NCI-H446 treated with DMSO at 0.1 percent for 48 hours (cell line): ENCODE measurements at places on chromosomes 4 and X.

DNA sequence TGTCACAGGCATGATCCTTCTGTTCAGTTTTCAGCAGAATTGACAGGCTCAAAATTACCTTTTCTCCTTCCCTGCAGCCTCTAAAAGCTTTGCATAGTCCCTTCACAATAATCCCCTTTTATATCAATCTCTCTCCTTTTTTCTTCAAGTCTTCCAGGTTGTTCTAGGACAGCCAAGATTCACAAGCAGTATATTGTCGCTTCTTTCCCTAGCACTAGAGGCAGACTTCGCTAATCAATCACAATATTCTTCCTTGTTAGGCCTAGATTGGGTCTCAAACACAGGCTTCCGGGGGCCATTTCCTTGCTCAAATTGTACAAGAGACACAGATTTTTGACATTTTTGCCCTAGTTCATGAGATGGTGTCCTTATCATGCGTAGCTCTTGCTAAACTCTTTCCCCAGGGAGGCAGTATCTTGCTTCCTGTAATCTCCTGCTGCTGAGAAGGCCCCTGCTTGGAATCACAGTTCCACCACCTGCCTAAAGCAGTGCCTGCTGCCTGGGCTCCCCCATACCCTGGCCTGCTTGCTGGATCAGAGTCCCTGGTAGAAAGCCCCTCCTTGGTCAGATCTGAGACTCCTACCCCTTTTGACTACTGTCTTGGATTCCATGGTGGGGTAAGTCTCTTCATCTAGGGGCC lies 57.3 kb downstream of the DMP1 start:
- no peak for DNase-seq

DNA sequence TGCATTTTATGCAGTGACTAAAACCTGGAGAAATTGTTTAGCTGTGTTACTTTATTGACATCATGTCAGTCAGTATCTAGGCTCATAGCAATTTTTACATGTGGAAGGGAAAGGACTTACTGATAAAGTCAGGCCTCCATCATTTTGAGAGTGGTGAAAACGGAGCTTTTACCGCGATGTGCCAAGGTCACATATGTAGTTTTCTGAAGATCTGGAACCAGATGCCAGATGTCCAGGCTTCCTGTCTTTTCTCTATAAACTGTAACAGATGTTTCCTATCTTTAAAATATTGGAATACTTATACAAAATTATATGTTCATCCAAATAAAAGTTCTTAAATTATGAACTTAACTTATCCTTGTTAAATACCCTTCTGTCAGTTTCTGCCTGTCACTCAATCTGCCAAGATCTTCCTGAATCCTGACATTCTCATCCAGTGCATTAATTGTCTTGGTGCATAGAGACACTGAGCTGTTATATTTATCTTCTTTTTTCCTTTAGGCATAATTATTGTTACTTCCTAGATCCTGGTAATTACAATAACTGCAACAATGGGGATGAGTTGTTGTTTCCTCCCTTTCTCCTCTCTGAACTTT lies 1646.2 kb upstream of the TENM3 start:
- no peak for DNase-seq

GRCh38 chr4:6275898-6276806 lies 6.5 kb downstream of the WFS1 start:
- no peak for DNase-seq

DNA sequence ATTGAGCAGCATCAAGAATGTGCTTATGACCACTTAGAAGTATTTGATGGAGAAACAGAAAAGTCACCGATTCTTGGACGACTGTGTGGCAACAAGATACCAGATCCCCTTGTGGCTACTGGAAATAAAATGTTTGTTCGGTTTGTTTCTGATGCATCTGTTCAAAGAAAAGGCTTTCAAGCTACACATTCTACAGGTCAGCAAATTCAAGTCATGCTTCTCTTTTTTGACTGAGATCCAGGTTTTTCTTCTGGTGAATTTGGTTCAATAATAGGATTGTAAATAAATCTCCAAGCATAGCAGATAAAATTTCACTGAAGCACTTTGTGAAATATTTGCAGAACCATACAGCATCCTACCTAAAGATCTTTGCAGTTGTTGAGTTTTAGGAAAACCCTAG lies 218.1 kb downstream of the TLL1 start:
- DNase-seq = no peak

GRCh38 chrX:134431894-134432293 lies 28.1 kb upstream of the HPRT1 start:
- no peak for DNase-seq

- DNase-seq = no peak
These were observed 1586.1 kb upstream of the AGA start for GRCh38 chr4:179028321-179028720.

DNA sequence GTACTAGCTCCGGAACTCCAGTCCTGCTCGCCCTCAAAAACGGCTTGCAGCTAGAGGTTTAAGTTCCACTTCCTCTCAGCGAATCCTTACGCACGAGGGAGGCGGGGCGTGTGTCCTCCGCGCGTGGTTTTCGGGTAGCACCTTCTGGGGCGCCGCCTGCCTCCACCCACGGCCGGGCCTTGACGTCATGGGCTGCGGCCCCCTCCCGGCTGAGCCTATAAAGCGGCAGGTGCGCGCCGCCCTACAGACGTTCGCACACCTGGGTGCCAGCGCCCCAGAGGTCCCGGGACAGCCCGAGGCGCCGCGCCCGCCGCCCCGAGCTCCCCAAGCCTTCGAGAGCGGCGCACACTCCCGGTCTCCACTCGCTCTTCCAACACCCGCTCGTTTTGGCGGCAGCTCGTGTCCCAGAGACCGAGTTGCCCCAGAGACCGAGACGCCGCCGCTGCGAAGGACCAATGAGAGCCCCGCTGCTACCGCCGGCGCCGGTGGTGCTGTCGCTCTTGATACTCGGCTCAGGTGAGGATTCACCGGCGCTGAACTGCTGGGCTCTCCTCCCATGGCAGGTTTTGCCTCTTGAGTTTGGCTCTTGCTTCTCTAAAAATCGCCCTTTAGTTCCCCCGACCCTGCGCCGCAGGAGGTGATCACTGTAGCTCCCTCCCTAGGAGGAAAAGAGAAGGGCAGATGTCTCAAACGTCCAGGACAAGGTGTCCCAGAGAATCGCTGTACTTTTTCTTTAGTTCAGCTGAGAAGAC lies at the start of gene AREG:
Gene AREG (plus strand): TSS at position 246 of the 752 bp plus-strand sequence. CDS start 210 bp downstream, at position 456.
- peak; percentile 14 for DNase-seq

GRCh38 chr4:2462992-2463762 lies 5.7 kb upstream of the RNF4 start:
- no peak for DNase-seq

DNA sequence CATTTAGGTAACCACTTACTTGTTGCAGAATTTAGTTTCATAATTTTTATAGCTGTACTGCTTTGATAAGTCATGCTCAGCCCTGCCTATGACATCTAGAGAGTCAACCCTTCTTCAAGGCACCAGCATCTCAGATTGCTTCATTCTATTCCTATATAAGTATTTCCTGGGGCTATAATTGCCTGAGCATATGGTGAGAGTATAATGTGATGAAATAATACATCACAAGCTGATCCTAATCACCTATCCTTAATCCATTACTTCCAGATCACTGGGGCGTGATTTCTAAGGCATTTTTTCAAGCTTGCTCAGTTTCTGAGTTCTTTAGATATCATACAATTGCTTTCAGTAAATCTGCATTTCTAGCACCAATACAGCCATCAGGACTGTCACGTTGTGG lies 200.0 kb upstream of the NPY2R start:
- no peak for DNase-seq

DNA sequence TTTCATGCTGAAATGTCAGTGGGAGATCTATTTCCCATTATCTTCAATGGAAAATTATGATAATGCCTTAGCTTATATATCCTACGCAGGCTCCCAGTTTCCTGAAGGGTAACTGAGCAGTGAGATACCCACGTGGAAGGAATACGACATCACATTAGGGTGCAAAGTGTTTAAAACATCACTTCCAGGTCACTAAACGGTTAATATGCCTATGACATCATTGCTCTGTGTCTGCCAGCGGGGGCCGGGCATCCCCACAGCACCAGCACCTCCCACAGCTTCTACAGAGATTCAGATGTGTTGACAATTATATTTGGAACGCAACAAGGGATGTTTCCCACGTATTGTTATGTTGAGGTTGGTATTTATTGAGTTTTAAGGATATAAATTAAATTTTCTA lies 27.1 kb downstream of the TMEM271 start:
- no peak for DNase-seq

DNA sequence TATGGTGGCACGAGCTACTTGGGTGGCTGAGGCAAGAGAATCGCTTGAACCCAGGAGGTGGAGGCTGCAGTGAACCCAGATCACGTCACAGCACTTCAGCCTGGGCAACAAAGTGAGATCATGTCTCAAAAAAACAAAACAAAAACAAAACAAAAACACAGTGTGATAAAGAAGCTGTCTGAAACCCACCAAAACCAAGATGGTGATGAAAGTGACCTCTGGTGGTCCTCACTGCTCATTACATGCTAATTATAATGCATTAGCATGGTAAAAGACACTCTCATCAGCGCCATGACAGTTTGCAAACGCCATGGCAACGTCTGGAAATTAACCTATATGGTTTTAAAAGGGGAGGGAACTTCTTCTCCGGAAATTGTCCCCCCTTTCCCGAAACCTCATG lies 29.4 kb upstream of the OPHN1 start:
- DNase-seq = no peak

DNA sequence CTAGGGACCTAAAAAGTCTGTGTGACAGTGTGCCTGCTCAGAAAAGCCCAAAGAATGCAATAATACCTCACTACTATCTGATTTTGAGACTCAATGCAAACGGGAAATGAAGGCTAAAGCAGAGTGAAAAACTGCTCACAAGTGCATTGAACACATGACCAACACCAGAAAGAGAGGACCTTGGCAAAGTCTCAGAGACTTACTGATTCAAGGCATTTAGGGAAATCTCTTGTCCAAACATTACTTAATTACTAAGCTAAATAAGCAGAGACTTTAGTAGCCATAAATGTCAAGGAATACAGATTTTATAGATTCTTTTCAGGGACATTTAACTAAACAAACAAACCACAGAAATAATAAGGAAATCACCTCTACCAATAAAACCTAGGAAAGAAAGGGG lies 916.0 kb downstream of the FSTL5 start:
- no peak for DNase-seq

DNA sequence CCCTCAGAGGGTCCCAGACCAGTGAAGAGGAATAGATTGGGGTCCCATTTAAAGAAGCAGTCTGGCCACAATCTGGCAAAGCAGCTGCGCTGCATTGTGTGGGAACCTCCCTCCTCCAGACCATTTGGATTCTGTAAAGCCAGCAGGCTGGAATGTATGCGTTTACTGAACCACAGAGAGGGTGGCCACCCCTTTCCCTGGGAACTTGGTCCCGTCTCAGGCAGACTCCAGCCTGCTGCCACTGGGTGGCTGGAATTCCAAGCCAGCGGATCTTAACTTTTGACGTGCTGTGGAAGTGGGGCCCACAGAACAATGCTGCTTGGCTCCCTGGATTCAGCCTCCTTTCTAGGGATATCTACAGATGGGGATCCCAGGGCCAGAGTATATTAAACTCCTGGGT lies 307.2 kb downstream of the DACH2 start:
- DNase-seq = no peak

GRCh38 chrX:54934058-54934457 lies 13.4 kb downstream of the TRO start:
- DNase-seq = no peak

DNA sequence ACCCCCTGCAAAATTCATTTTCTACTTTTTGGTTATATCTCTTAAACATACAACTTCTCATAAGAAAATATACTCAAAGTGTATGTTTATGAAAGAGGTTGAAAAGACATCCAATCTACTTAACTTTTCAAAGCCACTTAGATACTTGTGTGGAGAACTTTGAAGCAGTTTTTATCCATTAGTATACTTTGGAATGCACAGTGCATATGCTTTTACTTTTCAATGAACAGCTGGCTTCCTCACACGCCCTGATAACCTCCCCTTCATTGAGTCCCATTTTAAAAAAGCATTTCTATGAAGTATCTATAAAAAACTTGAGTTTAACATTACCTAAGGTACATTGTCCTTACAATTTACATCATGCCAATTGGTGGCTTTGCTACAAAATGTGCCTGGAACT lies 73.8 kb downstream of the VEGFC start:
- no peak for DNase-seq

- no peak for DNase-seq
These were observed 6.0 kb upstream of the TEC start for GRCh38 chr4:48275686-48276085.

GRCh38 chrX:31860686-31861085 lies 788.8 kb upstream of the FTHL17 start:
- DNase-seq = no peak

DNA sequence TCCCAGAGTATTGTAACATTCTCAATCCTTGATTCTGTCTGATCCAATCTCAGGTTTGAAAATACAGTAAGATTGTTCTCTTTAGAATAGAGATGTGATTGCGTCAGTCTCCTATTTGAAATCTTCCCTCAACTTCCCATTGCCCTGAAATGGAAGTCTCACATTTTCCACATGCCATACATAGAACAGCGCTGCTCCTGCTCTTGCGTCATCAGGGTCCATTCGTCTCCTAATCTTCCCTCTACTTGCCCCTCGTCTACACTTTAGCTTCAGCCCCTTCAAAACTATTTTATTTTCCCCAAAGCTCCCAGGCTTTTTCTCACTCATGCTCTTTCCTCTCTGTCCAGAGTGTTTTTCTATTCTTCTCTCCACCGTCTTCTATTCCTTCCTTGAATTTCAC lies 301.7 kb upstream of the MAGEB2 start:
- DNase-seq = no peak

GRCh38 chr4:113869743-113870375 lies 108.3 kb upstream of the CAMK2D start:
- DNase-seq = no peak

DNA sequence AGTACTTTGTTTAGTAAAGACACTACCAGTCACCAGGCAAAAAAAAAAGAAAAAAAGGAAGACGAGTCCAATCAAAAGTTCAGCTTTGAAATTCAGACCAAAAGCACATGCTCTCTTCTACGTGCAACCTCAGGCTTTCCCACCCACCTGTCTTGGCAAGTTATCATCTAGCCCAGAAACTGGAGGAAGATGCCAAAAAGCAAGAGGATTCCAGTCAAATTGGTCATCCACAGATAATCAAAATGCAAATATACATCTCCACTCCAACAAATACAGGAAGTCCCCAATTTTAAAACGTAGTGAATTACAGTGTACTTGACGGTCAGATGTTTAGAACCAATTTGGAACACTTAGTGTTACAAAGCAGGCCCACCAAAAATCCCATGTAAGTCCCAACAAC lies 96.5 kb downstream of the PALLD start:
- DNase-seq = no peak

DNA sequence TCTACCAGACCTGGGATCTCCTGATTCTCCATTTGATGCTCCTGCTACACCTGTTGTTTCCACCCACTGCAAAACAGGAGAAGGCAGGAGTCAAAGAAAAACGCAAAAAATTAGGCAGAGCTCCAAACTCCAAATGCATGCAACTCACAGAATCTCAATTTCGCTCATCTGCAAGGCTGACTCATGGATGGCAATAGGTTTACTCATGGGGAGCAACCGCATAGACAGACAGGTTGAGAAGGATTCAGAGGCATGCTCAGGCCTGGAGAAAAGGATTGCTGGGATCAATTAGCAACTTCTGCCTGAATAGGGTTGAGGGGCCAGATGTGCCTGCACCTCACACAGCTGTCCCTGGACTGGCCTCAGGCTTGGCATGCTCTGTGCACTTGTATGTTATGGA lies 231.0 kb downstream of the LDB2 start:
- no peak for DNase-seq

GRCh38 chr4:37725718-37726117 lies 39.5 kb upstream of the RELL1 start:
- no peak for DNase-seq

- DNase-seq = no peak
These were observed 145.3 kb downstream of the ATRX start for GRCh38 chrX:77640702-77641101.
